ENCODE measurements at places on chromosomes 7 and 10.

GRCh38 chr10:77629775-77630506 lies 7.7 kb downstream of the KCNMA1 start:
- peak; percentile 56 for DNase-seq

- DNase-seq = no peak
Measured at GRCh38 chr7:51017576-51018535, 235.2 kb upstream of the GRB10 start.

- DNase-seq = no peak
Measured at GRCh38 chr7:115499956-115500355, 530.6 kb downstream of the TFEC start.

DNA sequence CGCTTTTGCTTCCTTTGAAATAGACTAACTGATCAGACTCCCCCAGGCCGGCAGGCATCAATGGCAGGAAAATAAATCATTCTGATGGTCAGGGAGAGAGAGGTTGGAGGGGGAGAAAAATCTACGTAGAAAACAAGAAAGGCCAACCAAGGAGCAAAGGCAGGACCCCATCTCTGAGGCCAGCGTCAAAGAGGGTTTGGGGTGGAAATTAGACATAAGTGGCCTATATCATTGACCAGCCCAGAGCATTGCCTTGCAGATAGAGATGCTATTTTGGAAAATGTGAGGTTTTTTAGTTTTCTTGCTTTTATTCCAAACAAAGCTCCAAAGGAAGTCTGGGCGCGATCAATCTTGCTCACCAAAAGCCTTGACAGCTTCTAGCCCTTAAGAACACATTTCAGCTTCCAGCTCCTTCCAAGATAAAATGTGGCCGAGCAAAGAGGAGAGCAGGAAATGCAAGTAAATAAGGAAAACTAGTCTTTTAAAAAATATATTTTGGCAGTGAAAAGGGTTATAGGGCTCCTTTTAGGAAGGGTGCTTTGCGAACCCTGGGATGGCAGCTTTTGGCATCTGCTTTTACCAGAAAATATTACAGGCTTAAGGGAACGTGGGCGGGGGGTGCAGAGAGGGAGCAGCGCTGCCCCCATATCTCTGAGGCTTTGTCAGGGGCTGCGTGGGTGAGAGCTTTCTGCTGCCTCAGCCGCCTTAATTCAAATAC lies 2.0 kb upstream of the HOXA2 start:
- no peak for DNase-seq

DNA sequence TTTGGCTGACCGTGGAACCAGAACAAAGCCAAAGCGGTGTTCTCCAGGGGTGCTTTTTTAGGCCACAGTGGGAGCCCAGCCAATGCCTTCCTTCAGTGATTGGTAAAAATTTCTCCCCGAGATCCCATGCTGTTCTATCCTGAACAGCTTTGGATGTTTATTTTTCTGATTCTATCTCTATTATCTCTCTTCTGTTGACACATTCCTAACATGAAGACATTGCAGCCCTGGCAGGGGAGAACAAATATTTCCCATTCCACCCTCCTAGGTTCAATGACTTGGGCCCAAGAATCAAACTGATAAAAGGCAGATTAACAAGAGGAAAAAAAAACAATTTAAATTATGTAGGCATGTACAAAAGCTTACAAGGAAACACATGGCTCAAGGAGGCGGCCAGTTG lies 162.7 kb downstream of the PFKFB3 start:
- DNase-seq = no peak

DNA sequence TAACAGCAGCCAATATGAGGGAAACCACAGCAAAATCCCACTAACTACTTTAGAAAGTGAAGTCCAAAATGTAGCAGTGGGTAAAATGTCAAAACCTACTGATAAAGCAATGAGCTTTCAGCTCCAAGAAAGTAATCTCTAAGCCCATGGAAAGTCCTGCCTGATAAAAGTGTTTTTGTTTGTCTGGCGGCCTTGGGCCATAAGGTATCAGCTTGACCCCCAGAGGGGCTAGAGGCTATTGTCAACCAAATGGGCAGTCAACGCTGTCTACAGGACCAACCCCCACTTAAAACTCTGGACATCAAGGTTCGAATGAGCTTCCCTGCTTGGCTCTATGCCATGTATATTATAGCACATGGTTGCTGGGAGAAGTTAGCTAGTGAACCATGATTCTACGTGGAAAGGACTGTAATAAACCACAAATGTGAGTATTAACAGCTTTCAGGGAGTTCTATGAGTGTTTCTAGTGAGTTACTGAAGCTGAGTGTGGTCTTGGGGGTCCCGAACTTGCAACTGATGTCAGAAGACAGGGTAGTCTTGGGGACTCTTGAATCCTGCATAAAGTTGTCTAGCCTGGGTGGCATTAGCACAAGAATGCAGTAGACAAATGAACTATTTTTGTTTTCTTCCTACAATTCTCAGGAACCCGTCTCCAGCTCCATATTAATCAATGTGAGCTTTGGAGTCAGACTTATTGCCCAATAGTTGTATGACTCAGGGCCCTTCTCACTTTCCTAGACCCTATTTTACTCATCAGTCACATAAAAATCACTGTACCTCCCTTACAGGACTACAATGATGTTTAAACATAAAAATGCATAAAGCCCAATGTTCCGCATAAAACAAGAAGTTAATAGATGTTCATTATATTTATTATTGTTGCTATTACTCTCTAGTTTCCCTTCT lies 164.9 kb downstream of the DGKI start:
- DNase-seq = peak; percentile 80

DNA sequence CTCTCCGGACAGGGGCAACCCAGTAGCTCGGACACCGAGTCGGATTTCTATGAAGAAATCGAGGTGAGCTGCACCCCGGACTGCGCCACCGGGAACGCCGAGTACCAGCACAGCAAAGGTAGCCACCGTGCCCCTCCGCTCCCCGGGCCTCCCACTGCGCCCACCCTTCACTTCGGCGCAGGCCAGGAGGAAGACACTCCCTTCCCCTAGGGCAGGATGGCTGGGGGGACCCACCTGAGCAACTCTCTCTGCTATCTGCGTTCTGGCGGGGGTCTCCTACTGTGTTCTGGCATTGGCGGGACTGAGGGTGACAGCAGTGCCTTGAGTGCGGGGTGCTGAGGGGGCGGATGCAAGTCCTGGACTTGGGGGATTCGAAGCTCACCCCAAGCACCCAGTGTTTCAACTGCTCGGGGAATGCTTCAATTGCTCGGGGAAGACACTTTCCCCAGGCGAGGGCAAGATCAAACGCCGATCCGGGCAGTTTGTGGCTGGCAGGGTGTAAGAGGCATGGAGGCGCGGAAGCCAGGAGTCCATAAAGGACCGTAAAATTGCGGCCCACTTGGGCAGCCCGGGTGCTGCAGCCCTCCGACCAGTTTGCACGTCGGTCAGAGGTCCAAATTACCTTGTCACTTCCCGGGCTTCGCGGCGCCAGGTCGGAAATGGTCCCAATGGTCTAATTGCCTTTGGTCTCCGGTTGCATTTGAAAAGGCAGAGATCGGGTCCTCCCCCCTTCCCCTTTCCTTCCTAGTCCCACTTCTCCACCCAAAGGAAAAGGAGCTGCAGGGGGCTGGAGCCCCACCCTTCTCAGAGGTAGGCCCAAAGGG lies 950 bp downstream of the EVX1 start:
- DNase-seq = no peak

GRCh38 chr7:156747718-156748117 lies 107.1 kb downstream of the RNF32 start:
- DNase-seq = no peak

GRCh38 chr7:40231796-40232195 lies 97.0 kb downstream of the SUGCT start:
- DNase-seq = no peak

- DNase-seq = no peak
Measured at GRCh38 chr7:5430612-5430947, 6.9 kb upstream of the TNRC18 start.

DNA sequence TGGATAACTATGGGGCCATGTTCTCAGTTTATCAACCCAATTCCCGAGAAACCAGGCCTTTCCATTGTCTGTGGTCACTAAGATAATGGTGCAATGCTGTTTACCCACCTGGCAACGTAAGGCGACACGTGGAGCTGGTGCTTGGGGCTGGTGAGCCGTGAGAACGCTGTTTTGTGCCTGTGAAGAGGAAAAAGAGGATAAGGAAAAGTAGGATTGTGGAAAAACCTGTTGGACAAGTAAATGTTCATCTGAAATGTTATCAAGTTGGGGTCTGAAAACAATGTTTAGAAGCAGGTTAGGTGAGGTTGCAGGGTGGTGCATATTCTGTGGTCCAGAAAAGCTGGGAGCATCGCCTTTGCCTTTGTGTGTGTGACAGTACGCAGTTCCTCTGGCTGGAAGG lies 88.5 kb downstream of the PPP1R17 start:
- no peak for DNase-seq

DNA sequence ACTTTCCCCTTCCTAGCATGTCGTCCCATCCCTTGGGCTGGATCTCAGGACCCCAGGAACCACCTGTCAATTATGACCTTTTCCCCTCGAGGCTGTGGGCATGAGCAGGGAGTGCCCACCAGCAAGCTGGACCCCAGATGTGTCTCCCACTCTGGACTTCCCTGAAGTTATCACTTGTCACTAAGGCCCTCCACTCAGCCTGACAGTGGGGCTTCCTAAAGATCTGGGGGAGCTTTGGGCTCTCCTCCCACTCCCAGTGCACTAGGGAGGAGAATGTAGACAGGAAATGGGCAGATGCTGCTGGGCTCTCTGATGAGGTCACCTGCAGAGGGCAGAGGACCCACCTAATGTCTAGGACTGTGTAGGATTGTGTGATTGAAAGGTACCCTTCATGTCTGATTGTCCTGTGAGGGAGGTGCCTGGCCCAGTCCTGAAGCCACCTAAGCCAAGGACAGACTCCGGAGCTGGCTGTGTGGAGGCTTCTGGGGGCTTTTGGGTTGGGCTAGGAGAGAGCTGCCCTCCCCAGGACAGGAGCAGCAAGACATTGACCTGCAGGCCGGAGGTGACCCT lies 18.7 kb downstream of the MYO1G start:
- DNase-seq = no peak

GRCh38 chr10:58219875-58220274 lies 47.8 kb downstream of the IPMK start:
- DNase-seq = no peak

DNA sequence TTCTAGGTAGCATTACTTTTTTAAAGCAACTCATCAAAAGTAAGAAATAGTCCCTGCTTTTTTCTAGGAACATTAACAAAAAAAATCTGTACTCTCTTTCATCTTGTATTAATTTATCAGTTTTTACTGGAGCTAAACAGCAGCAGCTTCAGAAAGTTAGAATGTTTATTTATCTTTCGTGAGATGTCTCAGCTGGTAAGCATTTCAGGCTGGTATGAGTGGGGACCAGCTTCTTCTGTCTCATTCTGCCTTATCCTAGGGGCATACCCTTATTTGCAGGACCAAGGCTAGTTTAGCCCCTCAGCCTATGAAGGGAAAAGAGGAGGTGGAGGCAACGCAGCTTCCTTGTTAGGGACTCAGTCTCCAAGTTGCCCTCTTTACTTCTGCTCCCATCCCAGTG lies 35.1 kb downstream of the LANCL2 start:
- DNase-seq = peak; percentile 48

DNA sequence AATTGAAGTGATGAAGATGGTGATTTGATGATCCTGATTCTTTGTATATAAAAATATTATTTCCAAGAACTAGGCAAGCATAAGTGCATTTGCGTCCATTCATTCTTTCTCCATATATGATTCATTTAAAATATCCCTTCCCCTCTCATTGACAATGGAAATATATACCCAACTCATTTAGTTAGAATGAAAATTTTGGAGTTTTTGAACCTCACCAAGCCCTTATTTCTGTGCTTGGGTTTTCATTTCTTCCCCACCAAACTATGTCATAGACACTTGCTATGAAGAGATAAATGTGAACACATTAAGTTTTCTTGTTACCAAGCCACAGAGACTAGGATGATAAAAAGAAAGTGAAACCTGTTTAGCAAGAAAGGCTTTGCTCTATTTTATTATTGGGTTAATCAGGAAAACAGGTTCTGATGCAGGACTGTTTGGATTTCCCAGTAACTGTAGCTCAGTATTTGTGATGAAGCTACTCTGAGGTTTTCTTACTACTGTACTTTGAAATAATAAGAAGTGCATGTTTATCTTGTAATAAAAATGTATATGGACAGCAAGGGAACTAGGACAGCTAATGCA lies 68.3 kb downstream of the ITGB1 start:
- DNase-seq = no peak

- peak; percentile 60 for DNase-seq
Measured at GRCh38 chr7:100965723-100966541, 3.4 kb upstream of the MUC12 start.

- DNase-seq = no peak
Measured at GRCh38 chr10:49579621-49580020, 30.5 kb upstream of the SLC18A3 start.

DNA sequence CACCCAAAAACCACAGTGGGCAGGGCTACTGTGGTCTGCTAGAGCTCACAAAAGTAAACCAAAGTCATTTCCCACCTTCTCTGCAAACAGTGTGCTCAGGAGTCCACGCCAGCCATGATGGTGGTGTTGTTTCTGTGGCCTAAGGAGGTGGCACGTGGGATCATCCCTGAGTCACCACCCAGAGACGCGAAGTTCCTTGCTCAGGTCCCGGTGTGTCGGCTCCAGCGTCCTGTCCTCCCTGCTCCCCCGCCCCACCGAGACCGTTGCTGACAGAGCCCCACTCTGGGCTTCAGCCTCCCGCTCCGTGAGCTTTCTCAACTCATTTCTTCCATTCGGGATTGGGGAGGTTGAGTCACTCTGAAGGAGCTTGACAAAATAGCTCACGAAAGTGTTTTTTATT lies 118.7 kb downstream of the NPTX2 start:
- no peak for DNase-seq

DNA sequence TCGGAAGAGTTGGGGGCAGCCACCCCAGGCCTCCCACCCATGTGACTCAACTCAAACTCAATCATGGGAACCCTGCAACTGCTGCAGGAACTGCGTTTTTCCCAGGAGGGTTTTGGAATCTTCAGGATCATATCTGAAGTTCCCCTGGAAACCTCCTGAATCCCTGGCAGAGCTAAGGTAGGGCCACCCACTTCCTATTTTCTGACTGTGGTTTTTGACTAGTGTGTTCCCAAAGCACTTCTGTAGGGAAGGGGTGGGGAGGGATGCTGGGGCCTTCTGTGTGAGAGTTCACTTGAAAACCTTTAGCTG lies 127.6 kb upstream of the UNC5B start:
- DNase-seq = no peak

DNA sequence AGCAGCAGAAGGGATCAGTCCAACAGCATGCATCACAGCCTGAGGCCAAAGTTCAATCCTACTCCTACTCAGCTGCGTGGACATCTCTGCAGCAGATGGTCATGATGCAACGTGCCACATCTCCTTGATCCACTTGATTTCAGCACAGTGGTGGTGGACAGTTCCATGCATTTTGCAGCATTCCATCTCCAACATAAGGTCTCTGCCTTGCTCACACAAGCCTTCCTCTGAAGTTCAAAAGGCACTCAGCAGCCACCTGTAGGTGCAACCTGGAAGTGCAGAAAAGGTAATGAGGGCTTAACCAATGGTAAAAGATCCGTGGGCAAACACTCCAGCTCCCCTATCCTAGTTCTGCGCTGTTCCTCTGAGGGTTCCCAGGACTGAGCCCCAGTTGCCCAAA lies 57.5 kb upstream of the CHCHD3 start:
- peak; percentile 36 for DNase-seq

GRCh38 chr10:75019370-75019769 lies 92.1 kb upstream of the SAMD8 start:
- DNase-seq = peak; percentile 59

Data from ELR (cell line).